ENCODE measurements at places on chromosomes 7 and 10. TPM values are rescaled to one million over a fixed set of nuclear protein-coding genes. Genes with fewer than 3 reads are reported as not detected.

DNA sequence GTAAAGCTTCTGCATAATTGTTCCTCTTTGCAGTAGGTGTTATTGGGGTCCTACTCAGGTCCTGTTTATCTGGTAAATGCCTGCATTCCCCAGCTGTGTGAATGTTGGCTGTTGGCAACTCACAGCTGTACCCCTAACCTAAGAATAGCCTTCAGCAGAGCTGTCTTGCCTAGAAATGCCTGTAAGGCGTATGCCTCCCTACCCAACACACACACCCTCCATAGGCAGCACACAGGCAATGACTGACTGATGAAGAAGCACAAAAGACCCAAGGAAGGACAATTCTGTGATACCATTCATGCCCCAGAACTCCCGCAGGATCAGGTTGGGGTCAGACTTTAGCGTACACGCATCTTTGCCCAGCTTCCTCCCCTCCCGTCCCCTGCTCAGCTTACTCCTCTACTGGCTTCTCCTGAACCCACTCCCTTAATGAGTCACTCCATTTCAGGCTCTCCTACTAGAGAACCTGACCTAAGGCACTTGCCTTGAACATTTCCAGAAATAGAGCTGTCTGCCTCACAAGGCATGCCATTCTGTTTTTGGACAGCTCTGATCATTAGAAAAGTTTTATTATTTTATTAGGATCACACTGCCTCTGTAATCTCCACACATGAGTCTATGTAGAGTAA, 99.2 kb upstream of the PIK3CG start:
- DNase-seq: no peak

- no peak for DNase-seq
Observed at GRCh38 chr10:124349231-124349995, 69.3 kb downstream of the OAT start.

- no peak for DNase-seq
Observed at GRCh38 chr7:142745091-142745635, 4.1 kb upstream of the PRSS1 start.

DNA sequence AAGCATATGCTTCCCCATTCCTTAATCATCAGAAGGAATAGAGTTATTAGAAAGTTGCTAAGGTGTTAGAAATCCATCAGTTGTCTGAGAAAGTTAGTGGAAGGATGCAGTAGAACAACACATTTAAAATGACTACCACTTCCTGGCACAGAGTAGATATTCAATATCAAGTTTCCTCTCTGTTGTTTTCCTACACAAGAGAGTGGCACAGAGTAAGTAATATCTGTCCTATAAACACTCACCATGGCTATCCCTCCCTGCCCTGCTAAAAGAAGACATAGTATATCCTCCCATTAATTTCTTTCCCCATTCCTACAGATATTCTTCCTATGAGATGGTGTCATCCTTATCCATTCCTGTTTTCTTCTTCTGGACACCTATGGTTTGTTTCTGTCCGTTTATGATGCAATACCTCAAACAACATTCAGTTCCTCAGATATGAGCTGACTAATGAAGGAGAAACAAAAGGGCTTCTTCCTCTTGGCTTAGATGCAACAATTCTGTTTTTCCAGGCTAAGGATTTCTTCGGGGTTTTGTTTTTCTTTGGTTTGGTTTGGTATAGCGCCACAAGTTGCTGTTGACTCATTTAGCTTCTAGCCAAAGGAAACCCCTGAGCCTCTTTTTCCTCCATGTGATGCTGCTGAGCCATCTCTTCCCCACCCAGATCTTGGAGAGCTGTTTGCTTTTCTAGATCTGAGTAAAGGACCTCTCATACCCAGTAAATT, 32.9 kb upstream of the BPGM start:
- no peak for DNase-seq

Gene MYOZ1
- total RNA-seq: 0.16 TPM

GRCh38 chr10:131431533-131431932, 120.0 kb upstream of the TCERG1L start:
- no peak for DNase-seq

Gene CLRN3
- total RNA-seq: not detected

Gene PDE6C
- not detected for total RNA-seq

DNA sequence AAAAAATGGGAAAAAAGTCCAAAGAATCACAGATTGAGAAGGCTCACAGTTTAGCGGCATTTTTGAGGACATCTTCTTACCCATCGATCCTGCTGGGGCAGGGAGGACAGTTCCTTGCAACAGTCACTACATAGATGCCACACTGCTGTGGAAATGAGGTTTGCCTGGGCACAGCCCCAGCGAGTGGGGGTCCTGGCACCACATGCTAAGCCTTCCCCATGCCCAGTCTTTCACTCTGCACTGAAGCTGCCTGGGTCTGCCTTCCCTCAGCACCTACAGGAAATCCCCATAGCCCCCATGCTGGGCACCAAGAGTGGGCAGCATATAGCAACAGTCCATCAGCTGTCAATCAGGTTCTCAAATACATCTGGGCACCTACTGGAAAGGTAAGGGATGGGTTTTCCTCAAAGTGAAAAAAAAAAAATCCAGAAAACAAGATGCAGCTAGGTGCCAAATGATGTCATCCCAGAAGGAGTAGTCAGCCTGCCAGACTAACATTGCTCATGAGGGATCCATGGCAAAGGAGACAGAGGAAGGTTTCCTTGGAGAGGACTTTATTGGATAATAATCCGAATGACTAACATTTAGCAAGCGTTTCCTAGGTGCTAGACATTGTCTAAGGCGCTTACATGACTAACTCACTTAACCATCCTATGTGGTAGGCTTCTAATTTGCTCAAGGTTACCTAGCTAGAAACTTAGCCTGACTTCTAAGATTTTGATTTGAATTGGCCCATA, 125.7 kb upstream of the CXCL12 start:
- no peak for DNase-seq

DNA sequence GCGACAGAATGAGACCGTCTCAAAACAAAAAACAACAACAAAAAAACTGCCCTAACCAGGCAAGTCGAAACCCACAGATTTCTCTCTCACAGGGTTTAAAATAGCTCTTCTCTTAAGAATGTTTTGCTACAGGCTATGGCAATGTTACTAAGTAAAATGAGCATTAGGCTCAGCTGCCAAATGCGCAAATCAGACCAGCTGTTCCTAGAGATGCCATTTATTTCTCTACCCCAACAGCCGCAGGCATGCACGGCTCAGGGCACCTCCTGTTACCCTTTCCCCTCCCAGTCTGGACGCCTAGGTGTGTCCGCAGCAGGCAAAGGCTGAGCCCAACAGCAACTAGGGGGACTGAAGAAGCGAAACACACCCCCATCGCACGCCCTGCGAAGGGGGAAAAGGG, 168.3 kb upstream of the MBL2 start:
- DNase-seq: no peak

DNA sequence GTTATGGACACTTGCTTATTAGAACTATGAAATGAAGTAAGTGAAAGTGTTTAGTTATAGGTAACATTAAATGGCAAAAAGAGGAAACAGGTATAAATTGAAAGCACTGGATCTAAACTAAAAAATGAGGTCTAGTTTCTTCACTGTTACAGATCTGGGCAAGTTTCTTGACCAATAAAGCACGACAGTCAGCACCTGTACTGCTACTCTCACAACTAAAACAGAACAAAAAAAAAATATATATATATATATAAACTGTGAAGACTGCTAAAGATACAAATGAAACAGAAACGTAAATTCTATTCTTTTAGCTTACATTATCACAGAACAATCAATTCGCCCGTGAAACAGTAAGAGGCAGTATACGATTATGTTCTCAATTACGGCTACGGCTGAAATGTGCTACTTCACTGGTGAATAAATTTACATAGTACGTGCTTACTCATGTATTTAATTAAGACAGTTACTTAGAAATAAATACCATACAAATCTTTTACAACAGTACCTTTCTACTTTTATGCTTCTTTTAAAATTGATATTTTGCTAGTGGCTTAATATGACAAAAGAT, 4.2 kb downstream of the AHR start:
- DNase-seq: no peak

Gene ANAPC16
- total RNA-seq: 53.2 TPM

DNA sequence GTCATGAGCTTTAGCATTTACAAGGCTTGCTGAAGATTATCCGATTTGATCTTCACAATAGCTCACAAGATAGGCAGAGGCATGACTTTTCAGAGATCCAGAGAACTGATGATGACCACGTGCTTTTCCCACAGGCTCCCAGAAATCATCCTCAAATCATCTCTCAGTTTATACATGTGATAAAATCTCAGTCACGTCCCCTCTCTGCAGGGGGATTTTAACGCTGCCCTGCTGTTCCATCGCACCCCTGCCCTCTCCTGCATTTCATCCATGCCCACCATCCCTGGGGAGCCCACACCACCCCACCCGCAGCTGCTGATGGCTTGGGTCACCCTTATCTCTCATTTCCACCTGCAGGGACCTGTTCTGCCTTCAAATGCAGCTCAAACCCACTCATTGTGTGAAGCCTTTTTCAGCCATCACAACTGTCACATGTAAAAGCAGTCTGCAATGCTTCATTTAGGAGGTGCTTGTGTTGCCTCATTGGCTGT, 141.8 kb downstream of the DIP2C start:
- no peak for DNase-seq

GRCh38 chr7:6647541-6647940, 10.4 kb downstream of the ZNF316 start:
- DNase-seq: no peak

- DNase-seq: no peak
Observed at GRCh38 chr7:143460271-143460979, 17.2 kb downstream of the TAS2R60 start.

- DNase-seq: no peak
Observed at GRCh38 chr7:71221549-71221948, 89.6 kb downstream of the GALNT17 start.

Gene CYP26C1
- total RNA-seq: 0.37 TPM

GRCh38 chr10:90675621-90676020, 182.2 kb downstream of the HTR7 start:
- no peak for DNase-seq

Gene ZNF485
- 8.4 TPM for total RNA-seq

Gene EN2
- 7.2 TPM for total RNA-seq

DNA sequence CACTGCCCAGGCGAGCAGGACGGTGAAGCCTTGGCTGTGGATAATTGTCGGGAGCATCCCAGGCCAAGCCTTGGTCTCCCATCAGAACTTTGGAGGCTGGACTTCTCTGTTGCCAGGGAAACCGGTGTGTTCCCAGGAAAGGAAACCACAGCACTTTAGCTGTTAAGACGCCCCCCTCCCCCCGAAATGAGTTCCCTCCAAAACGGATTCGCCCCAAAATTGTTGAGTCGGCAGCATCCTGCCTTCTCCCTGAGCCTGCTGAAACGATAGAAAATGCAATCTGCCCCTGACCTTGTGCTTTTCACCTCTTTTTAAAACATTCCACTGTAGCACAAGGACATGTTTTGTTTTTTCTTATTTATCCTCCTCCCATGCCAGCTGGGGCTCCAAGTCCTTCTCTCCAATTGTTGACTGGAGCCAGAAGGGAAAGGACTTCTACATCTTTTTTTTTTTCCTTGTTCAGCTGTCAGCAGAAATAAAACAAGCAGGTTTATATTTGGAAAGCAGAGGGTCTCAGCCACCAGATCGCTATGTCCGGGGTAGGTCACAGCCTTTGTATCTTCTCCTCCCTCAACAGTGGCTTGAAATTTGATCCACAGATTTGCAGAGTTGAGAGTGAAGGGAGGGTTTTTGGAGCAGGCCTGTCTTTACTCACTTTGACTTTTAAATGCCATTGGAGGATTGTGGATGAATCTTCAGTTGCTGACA, 116.5 kb downstream of the ZMIZ1 start:
- DNase-seq: no peak

DNA sequence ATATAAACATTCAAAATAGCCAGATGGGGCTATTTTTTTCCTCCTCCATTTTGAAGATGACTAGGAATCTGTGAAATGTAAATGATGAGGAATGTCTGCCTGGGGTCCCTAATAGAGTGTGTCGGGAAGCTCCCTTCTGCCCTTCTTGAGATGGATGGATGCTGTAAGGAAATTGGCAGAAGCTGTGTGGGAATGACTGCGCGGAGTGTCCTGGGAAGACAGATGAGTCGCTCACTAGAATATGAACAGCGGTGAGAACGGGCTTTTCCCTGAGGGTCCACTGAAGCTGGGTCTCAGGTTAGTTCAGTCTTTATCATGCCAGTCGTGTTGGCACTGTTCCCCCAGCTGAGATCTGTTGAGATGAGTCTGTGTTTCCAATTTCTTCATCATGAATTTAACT, 75.1 kb upstream of the PLPP4 start:
- DNase-seq: no peak

Gene KIAA1549
- 34.8 TPM for total RNA-seq

DNA sequence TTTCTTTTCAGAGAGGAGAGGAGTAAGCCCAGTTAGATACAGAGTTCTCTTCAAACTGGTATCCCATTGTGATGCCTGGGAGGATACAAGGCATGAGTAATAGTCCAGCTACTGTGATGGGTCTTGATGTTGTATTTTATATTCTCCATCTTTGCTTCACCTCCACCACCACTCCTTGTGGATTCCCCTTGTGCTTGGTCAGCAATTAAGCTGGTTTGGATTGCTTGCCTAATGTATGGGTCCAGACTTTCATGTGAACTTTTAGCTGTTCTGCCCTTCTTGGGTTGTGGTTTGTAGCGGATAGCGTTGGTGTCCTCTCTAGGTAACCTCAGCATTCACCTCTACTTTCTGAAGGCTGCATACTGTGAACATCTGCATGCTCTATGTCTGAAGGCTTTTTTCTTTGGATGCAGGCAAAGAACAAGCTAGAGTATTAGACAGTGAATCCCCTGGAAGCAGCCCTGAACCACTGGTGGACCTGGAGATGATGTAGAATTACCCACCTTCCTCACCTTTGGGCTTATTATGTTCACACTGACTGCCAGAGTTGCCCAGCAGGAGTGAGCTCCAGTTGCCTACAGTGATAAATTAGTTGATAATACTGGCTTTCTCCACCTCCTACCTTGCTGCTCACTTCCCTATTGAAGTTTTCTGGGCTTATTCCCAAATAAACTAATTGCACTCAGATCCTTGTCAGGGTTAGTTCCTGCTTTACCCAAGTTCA, 126.5 kb upstream of the MTPN start:
- no peak for DNase-seq

DNA sequence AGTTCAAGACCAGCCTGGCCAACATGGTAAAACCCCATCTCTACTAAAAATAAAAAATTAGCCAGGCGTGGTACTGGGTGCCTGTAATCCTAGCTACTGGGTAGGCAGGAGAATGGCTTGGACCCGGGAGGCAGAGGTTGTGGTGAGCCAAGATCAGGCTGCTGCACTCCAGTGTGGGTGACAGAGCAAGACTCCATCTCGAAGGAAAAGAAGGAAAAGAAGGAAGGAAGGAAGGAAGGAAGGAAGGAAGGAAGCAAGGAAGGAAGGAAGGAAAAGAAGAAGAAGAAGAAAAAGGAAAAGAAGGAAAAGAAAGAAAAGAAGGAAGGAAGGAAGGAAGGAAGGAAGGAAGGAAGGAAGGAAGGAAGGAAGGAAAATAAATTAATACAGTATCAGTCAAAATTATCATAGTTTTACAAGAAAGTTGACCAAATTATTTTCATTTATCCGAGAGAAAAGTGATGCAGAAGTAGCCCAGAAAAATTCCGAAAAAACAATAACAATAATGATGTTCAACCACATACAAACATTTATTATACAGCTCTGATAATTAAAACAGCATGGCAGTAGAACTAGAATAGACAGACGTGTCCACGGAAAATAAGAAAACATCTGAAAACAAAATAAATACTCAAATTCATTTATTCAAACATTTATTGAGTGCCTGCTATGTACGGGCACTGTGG, 292.4 kb upstream of the MKLN1 start:
- DNase-seq: no peak

GRCh38 chr10:118754229-118754555, 578 bp downstream of the CACUL1 start:
- DNase-seq: peak; percentile 42

All from neural crest cell (in vitro differentiated cells).